NCI-H2029 treated with DMSO at 0.1 percent for 48 hours (cell line): ENCODE measurements at places on chromosomes 11 and 22.

DNA sequence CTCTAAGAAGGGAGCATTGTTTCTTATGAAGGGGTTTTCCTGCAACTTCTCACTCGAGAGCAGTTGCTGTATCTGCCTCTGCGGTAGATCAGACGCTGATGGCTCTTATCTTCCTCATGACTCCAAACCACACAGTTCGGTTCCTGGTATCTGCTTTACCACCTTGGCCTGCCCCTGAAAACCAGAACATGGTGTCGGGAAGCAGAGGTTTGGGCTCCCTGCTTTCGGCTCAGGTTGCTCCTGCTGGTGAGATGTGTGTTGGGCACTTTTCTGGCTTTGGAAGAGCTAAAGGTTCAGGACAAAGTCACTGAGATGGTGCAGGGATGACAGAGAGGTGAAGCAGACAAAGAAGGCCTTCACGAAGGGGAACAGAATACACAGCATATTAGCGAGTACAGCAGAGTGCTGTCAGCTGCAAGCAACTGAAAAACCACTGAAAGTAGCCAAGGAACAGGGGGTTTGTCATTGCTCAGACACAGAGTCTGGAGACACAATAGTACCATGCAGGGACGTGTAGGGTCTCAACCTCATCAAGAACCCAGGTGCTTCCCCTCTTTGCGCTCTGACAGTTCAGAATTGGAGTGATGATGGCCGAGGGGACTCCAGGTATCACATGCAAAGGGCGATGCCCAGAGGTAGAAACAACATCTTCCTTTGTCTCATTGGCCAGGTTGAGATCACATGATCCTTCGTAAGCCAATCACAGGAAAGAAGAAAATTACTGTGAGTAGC, 11.9 kb upstream of the CSF2RB start:
- no peak for DNase-seq

DNA sequence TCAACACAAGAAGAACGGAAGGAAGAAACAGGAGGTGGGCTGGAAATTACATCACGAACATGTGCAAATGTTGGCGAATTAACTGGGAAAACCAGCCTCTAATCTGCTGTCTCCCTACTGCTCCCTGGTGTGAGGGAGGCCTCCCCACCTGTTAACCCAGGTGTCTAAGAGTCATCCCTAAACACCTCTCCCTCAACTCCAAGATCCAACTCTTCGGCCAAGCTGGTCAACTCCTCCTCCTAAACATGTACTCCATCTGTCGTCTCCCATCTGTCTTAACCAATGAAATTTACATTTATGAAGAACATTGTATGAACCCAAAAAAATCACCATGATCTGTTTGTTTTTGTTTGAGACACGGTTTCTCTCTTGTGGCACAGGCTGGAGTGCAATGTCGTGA, 154.2 kb downstream of the LARGE1 start:
- DNase-seq = no peak

GRCh38 chr11:124460459-124460858, 15.0 kb upstream of the OR8B8 start:
- DNase-seq = no peak

GRCh38 chr11:130068546-130068985, 1.1 kb upstream of the APLP2 start:
- no peak for DNase-seq

- DNase-seq = no peak
Observed at GRCh38 chr22:30210235-30210909, 36.2 kb downstream of the LIF start.

DNA sequence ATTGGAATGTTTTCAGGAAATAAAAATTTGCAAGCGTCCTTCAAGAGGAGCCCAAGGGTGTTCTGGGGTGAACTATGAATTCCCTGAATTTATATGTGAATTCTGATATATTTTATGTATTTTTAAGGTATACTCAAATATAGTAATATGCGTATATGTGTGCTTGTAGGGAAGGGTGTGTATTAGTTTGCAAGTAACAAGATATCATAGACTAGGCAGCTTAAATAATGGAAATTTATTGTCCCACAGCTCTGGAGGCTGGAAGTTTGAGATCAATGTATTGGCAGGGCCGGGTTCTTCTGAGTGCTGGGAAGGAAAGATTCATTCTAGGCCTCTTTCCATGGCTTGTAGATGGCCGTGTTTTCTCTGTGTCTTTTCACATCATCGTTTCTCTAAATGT, 16.2 kb upstream of the SLC6A5 start:
- DNase-seq = no peak

GRCh38 chr11:128506356-128506755, 81.0 kb downstream of the ETS1 start:
- DNase-seq = no peak

DNA sequence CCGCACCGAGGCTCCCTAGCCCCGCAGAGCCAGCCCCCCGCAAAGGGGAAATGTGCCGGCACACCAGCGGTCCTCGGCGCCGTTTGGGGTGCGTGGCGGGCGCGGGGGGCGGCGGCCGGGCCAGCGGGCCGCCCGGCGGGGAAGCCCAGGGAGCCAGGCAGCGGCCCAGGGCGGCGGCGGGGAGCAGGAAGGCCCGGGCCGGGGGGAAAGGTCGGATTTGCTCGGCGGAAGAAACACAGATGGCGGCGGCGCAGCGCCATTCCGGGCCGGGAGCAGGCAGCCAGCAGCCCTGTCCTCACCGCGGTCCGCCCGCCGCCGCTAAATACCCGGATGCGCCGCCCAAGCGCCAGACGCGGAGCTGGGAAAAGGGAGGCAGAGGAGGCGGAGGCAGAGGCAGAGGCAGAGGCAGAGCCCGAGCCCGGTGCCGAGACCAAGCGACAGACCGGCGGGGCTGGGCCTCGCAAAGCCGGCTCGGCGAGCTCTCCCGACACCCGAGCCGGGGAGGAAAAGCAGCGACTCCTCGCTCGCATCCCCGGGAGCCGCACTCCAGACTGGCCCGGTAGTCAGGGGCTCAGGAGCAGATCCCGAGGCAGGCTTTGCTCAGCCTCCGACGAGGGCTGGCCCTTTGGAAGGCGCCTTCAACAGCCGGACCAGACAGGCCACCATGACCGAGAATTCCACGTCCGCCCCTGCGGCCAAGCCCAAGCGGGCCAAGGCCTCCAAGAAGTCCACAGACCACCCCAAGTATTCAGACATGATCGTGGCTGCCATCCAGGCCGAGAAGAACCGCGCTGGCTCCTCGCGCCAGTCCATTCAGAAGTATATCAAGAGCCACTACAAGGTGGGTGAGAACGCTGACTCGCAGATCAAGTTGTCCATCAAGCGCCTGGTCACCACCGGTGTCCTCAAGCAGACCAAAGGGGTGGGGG, 2.6 kb upstream of the GCAT start:
- DNase-seq = peak; percentile 14

DNA sequence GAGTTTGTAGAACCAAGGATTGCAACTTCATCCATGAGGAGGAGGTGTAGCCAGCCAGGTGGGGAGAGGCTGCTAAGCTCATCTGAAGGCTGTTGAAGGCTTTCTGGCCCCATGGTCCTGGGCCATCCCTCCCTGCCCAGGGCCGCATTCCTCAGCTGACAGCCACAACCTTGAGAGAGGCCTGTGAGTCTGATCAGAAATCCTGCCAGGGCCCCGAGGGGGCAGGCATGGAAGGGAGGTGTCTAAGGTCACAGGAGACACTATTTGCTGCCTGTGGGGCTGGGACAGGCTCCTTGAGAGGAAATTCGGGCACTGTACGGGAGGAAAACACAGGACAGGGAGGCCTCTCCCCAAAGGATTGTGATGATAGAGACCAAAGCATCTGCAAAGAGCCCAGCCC, 88.1 kb upstream of the IGLL5 start:
- DNase-seq = no peak

GRCh38 chr22:26086359-26086758, 82.9 kb upstream of the SEZ6L start:
- DNase-seq = peak; percentile 33

GRCh38 chr11:17287058-17287457, 10.5 kb downstream of the NUCB2 start:
- DNase-seq = no peak

GRCh38 chr22:43246188-43246587, 59.3 kb upstream of the TTLL12 start:
- no peak for DNase-seq

DNA sequence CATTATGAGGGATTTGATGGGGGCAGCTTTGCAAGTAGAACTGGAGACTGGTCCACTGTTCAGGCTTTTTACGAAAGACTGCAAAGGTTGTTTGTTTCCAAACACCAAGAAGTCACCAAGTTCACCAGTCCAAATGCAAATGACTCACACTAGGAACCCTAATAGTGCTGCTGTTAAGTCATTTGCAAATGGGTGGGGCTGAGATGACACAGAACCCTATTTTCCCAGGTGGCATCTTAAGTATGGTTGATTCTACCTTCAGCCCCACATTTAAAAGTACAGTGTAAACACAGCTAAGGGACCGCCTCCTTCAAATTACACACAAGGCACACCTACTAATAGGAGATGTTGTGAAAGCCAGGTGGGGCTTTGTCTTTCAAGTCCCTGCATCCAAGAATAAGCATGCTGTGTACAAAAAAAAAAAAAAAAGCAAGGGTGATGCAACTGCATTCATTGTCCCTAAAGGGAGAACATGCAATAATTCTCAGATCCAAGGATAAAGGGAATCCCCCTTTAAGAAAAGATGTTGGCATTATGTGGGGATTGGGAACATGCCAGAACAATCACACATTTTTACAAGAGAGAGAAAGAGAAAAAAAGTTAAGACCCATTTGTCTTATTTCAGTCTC, 27.3 kb downstream of the BDNF start:
- no peak for DNase-seq

GRCh38 chr22:26170795-26171580, 1.7 kb downstream of the SEZ6L start:
- DNase-seq = no peak

- no peak for DNase-seq
Observed at GRCh38 chr11:74450318-74450717, 17.0 kb downstream of the KCNE3 start.
